ENCODE measurements at places on chromosomes 2 and 18.

DNA sequence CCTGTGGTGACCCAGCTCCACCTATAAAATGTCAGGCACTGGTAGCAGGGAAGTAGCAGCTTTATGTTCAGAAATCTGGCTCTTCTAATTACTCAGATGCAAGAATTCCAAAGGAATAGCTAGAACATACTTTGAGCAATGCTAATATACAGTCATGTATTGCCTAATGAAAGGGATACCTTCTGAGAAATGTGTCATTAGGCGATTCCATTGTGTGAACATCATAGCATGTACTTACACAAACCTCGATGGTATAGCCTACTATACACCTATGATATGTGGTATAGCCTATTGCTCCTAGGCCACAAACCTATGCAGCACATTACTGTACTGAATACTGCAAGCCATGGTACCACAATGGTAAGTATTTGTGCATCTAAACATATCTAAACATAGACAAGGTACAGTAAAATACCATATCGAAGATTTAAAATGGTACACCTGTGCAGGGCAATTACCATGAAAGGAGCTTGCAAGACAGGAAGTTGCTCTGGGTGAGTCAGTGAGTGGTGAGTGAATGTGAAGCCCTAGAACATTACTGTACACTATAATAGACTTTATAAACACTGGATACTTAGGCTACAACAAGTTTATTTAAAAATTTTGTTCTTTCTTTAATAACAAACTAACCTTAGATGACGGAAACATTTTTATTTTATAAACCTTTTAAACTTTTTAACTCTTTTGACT, 50.3 kb upstream of the ETAA1 start:
- DNase-seq: no peak

DNA sequence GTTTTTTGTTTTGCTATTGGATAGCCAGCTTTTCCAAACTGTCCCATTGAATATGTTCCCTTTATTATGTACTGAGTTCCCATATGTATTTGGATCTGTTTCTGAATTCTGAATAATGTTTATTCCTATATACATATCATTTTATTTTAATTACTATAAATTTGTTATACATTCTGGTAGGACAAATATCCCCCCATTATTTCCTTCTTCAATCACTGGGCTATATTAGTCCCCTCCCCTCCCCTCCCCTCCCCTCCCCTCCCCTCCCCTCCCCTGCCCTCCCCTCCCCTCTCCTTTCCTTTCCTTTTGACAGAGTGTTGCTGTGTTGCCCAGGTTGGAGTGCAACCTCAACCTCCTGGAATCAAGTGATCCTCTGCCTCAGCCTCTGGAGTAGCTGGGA, 26.3 kb downstream of the RAB3GAP1 start:
- no peak for DNase-seq

GRCh38 chr2:46667945-46668344, 188.6 kb downstream of the TMEM247 start:
- no peak for DNase-seq

DNA sequence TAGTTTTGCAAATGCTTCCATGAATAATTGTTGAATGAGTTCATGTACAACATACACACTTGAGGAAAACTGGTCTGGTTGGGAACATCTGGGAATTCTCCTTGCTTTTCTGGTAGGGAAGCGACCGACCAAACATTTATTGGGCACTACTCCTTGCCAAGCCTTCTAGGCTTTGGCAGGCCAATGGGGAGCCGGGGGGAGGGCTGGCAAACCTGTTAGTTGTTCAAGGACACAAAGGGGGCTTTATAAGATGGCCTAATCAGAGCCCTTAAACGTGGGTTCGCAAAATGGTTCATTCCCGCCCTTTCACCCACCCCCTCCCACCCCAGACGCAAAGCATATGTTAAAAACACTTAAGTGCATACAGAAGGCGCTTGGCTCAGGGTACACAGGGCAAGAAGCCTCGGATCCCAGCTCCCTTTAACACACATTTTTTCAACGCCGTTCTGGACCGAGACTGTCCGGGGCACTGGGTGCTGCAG, 844 bp upstream of the VSNL1 start:
- no peak for DNase-seq

DNA sequence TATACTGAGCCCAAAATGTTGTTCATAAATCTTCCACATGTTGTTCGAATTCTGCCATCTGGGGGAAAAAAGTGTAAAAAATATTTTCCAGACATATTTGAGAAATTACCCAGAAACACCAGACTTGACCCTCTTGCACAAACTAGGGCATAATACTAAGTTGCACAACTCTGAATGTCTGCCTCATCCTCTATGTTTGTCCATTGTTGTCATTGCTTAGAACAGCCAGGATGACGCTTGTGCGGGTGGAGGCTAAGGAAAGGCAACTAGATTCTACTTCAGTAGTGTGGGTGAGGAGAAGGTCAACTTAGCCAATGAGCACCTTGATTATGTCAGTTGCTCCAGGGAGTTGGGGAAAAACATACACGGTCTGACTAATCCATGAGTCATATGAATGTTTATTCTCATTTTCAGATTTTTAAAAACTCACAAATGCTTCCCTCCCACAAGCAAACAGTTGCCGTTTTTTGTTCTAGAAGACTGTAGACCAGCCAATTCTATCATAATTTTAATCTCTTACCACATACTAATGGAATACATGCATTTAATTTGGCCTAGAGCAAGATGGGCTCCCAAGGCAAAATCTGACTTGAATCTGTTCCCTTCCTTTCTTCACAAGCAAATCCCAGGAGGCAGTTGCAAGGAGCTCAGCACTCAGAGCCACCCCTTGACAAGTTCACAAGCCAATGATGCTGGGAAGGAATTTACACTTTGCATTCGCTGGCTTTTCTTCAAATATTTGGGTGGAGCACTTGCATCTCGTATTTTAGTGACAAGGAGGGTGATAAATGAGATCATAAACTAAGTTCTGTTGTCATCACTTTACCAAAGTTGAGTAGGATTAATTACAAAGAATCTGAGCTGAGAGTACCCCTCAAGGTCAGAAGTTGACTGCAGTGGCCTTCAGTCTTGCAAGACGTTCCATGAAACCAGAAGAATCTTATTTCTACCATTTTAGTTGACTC, 163.2 kb upstream of the TWIST2 start:
- no peak for DNase-seq

DNA sequence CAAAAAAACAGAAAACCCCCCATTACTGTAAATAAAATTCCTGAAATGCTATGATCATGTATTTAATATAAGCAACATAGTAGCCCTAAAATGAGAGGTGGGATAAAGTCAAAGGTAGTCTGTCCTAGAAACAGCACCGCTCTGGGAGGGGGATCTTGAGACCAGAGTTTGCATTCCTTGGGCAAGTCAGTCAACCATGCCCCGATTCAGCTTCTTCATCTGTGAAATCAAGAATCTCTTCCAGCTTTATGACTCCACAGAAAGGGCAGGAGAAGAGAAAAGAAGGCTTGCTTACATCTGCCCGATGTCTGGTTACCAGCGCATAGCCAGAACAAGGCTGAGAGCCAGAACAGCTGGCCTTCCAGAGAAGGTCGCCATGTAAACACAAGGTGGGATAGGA, 2.1 kb upstream of the FBLN7 start:
- DNase-seq: no peak

DNA sequence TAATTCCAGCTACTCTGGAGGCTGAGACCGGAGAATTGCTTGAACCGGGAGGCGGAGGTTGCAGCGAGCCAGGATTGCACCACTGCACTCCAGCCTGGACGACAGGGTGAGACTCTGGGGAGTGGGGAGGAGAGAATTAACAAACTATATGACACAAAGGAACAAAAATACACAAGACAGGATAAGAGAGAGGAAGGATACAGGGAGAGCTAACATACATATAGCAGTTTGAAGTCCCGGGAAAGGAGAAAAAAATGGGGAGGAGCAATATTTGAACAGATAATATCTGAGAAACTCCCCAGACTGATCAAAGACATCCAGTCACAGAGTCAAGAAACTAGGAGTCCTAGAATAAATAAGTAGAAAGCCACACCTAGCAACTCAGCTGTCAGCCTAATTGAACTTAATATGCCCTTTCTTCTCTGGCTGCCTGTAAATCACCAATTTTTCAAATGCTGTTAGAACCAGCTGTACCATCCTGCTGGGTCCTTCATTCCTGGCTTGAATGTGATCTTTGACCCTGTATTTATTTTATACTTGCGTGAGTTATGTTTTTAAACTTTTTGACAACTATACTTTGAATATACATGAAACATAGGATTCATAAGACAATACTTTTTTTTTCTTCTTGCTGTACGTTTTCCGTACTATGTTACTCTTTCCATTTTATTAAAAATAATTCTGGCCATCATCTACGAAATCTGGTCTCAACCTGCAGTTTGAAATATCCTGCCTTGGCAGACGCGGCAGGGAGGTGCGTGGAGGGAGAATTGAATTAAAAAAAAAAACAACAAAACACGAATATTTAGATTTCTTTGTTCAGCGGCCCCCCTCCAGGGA, 876 bp upstream of the CYP27A1 start:
- DNase-seq: no peak

DNA sequence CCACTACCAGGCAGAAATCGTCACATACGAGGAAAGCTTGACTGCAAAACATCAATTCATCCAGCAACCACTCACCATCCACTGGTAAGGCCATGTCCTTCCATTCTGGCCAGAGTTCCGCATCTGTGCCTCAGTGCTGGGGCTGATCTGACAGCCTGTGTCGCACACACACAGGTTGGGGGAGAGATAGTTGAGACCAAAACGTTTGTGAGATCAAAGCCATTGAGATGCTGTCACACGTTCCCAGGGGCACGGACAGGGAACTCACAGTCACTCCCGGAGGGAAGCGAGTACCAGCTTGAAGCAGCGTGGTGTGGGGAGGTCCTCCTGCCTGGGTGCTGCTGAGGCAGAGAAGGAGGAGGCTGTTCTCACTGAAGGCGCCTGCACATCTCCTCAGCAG, 458.5 kb upstream of the SALL3 start:
- no peak for DNase-seq

GRCh38 chr2:139165041-139165440, 384.9 kb upstream of the NXPH2 start:
- no peak for DNase-seq

DNA sequence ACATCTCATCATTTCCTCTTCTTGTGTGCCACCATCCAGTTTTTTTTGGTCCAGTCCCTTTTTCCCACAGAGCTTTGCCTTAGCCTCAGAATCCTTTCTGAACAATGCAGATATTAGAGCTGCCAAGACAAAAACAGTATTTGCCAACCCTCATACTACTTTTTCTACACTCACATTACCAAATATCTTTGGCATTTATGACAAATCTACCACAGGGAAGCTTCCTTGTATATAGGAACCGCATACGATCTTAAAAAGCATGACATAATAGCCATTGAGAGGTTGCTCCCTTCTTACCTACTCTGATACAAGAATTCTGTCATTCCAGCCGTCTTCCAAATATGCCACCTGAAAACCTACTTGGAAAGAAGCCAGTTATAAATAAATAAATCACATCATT, 9.4 kb downstream of the ZNF24 start:
- no peak for DNase-seq

GRCh38 chr18:60049172-60049571, 149.4 kb downstream of the PMAIP1 start:
- no peak for DNase-seq

DNA sequence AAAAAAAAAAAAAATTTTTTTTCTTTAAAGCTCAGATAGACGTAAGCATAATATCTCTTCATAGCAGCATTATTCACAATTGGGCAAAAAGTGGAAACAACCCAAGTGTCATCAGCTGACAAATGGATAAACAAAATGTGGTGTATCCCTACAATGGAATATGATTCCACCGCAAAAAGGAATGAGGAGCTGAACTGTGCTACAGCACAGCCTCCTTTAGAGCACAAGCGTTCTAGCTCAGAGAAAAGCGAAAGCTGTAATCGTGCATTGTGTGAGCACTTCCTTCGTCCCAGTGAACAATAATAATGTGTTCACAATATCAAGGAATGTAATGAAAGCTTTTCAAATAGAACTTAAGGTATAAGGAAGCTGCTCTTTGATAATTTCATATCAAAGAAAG, 11.7 kb upstream of the CHMP1B start:
- DNase-seq: no peak

- DNase-seq: peak; percentile 67
Measured at GRCh38 chr2:172442072-172442895, 14.9 kb downstream of the ITGA6 start.

GRCh38 chr2:225559072-225559415, 159.5 kb downstream of the NYAP2 start:
- no peak for DNase-seq

DNA sequence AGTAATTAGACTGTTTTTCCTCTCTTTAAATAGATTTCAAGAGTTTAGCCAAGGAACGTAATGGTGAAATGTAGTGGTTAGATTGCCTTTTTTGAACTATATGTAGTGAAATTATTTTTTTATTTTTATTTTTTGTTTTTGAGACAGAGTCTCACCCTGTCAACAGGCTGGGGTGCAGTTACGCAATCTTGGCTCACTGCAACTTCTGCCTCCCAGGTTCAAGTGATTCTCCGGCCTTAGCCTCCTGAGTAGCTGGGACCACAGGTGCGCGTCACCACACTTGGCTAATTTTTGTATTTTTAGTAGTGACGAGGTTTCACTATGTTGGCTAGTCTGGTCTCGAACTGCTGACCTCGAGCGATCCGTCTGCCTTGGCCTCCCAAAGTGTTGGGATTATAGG, 60.8 kb downstream of the BIRC6 start:
- no peak for DNase-seq

- no peak for DNase-seq
Measured at GRCh38 chr2:29373870-29374269, 258.7 kb downstream of the CLIP4 start.

GRCh38 chr2:120310136-120310535, 35.8 kb upstream of the INHBB start:
- DNase-seq: no peak

DNA sequence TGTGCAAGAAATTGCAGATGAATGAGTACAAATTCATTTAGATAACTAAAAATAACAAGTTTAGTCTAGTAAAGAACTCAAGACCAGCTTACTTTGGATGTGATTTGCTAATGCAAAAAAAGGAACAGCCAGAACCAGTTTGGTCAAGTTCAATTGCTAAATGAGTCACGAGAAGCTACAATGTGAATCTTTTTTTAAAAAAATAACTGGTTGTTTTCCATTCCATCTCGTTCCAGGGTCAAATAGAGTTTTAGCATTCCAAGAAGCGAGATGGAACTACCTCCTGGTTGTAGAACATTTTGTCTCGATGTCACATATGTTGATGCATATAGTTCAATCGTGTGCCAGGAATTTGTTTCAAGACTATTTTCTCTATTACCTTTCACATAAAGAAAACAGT, 65.0 kb upstream of the IKZF2 start:
- DNase-seq: no peak

DNA sequence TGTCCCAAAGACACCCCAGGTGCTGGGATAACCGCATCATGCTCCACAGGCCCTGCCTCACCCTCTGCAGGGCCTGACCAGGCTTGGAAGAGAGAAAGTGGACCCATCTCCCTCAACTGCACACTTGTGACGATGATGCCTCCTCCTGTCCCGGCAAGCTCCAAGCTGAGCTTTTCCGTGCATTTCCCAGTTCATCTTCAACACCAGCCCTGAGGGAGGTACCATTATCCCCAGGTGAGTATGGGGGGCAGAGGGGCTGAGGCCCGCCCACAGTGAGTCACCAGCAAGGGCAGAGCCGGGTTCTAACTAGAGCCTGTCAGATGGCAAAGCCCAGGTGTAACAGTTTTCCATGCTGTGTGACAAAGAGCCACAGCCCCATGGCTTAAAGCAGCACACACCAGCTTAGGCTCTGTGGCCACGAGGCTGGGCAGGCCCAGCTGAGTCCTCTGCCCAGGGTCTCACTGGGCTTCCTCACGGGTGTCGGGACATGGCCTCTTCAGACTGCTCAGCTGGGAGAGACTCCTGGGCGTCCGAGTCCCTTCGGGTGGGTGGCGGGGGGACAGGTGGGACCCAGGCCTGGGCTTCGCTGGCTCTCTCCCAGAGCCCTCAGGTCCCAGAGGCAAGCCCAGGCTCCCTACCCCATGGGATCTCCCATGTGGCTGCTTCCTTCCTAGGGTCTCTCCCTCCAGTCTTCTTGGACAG, 108.4 kb upstream of the OTOS start:
- DNase-seq: no peak
